ENCODE measurements at places on chromosomes 12 and 14.

DNA sequence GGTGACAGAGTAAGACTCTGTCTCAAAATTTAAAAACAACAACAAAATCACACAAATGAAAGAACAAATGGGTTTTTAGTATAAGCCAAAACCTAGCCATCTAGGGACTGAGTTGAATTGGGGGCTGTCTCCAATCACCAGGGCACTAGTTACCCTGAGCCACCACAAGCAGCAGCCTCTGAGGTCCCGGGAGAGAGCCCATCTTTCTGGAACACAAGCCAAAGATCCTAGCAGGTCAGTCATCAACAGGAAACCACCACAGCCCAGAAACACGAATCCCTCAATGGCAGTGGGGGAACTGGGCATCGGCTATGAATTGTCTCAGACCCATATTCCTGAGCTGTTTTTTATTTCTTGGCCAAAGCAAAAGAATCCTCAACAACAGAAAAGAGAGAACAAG is 75.3 kb downstream of the KDM2B start:
- DNase-seq = no peak

DNA sequence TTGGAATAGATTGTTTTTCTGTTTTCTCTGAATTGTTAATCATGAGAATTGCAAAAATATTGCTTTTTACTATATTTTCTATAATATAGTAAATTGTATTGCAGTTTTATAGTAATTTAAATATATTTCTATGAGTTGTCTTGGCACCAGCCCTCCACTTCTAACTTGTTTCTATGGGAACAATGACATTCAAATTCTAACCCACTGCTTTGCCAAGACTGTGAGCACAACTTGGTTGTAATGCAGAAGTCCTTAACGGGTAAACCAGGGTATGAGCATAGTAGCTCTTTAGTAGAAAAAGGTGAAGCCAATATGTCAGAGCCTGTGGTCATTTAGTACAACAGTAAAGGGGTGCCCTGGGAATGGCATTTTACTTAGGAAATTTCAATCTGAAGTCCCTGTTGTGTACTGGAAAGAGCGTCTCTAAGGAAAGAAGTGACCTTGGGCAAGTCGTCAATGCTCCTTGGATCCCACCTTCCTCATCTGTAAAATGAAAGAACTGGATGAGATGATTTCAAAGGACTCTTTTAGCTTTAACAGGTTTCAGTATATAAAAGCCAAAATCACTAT is 283.3 kb downstream of the ATP23 start:
- DNase-seq = no peak

DNA sequence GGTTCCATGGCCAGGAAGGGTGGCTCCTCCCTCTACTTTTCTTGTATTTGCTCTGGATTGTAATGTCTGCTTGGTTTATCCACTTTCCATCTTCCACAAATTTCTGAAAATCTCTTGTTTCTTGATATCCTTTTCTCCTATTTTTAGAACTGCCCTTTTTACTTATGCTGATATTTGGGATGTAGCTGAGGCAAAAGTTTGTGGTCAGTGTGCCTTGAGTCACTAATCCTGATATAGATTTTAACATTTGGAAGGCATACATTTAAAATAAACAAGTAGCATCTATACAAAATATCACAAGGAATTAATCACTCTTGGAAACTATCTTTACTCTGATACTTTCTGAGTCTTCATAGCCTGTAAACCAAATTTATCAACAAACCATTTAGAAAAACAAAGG is 11.0 kb downstream of the GRIP1 start:
- no peak for DNase-seq

GRCh38 chr12:92035477-92035876 is 110.2 kb downstream of the BTG1 start:
- no peak for DNase-seq

DNA sequence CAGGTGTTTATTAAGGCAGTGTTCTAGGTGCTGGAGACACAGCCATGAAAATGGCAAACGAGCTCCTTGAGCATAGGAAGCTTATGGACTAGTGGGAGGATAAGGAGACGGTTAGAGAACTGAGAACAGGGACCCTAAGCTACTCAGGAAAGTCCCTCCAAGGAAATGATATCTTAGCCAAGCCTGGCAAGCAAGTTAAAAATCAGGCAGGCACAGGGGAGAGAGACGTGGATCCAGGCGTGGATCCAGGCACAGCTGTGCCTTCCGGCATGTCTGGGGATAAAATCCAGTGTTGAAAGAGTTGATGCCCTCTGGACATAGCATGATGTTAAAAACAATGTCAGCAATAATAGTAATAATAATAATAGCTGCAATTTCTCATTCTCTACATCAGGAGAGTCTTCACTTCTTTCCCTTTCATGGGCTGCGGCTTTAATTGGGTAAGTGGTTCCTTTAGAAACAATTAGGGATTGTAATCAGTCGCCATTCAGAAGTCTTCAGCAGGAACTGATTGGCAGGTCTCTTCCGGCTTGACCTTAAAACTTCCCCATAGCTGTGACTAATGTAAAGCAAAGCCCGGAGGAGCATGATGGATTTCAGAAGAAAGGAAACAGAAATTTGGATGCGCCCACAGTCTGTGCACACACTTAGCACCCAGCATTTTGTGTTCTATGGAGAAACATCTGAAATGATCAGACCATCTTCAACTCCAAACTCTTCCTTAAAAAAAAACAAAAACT is 230.2 kb downstream of the SLC41A2 start:
- DNase-seq = no peak

DNA sequence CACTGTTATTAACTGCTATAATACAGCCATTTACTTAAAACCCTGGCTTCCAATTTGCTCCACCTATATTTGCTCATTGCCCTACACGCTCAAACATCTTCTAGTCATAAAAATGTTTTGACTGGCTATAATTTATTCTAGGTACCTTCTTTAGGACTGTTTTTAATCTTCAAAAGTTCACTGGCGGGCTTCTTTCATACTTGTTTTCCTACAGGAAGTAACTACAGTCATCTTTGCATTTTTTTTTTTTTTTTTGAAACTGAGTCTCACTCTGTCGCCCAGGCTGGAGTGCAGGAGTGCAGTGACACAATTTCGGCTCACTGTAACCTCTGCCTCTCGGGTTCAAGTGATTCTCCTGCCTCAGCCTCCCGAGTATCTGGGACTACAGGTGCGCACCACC is 32.5 kb downstream of the MPHOSPH9 start:
- no peak for DNase-seq

GRCh38 chr14:81625343-81625742 is 91.7 kb upstream of the SEL1L start:
- no peak for DNase-seq

Data from stimulated activated CD4-positive, alpha-beta T cell treated with anti-CD3 and anti-CD28 coated beads, Interleukin-4, amount 100 ng/mL, for 4 hours (primary cell).